ENCODE measurements at places on chromosomes 4 and X.

- no peak for DNase-seq
Measured at GRCh38 chr4:147530723-147531122, 49.8 kb downstream of the EDNRA start.

DNA sequence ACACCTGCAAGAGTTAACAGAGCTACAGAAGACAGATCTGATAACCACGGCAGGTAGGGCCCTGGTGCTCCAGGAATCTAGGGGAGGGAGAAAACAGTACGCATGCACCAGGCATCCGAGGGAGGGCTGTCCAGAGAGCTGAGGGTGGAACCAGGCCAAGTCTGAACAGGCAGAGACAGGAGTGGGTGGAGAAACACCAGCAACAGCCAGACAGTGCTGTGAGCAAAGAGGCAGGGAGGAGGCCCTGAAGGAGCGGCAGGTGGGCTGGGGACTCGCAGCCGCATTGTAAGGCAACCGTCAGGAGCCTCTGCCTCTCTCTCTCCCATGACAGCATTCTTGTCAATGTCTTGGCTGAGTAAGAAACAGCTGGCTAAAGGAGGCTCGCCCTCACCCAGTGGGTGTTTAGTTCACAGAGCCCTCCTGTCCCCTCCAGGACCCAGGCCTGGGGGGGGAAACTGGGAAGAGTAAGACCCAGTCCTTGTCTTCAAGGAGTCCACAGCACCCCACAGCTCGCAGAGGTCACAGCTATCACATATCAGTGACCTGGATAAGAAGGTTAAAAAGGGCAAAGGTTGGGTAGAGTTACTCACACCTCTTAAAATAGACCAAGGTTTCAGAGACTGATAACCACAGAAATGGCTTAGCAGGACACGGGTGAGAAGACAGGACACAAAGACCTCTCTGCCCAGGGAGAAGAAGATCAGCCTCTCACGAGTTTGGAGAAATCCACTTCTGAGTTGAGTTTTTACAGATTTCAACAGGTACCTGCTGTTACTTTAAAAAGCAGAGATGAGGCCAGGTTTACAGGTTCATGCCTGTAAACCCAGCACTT lies 10.5 kb downstream of the ACSL1 start:
- no peak for DNase-seq

DNA sequence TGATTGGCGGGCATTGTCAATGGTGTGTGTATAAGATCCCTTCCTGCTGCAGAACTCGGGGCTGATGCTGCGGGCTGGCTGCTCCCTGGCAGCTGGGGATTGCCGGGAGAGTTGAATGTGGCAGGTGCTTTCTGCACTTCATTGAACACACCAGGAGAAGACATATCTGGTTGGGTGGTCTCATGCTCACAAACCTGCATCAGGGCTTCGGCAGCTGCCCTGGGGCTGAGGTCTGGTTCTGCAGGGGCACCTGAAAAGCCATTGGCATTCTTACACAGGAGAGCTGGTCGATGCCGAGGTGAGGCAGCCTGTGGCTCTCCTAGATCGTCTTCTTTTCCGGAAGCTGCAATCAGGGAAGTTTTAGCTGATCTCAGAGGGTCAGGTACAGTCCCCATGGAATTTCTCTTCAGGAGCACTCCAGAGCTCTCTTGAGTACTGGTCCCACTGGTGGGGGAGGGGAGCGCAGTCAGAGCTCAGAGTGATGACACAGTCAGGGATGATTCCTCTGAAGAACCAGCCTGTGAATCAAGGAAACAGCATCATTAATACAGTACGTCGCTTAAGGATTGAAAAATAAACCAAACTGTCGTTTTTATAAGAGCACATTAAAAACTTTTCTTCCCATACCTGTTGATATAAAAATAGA lies 57.8 kb downstream of the GPRIN3 start:
- no peak for DNase-seq

DNA sequence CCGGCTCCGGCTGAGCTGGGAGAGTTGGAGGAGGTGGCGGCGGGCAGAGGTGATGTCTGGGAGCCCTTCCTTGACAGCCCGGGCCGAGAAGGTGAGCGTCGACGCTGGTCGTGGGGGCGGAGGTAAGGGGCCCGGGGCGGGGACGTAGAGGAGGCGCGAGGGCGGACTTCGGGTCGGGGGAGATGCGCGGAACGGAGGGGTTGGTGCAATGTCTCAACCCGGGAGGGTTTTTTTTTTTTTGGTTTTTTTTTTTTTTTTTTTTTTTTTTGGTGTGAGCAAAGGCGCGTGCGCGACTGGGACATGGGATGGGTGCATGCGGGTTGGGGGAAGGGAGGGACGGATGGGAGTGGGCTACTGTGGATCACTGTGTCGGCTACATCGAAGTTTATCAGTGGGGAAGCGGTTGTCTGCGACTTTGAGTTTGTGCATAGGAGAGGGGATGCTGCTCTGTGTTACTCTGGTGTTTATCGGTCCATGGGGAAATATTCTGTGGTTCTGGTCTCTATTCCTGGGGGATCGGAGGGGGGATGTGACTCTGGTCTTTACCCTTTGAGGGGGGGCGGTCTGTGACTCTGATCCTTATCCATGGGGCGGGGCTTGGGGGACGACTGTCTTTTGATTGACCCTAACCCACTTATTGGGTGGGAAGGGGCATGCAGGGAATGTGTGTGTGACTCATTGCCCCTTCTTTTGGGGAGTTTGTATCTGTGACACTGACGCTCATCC lies 537 bp downstream of the RBM10 start:
- no peak for DNase-seq

DNA sequence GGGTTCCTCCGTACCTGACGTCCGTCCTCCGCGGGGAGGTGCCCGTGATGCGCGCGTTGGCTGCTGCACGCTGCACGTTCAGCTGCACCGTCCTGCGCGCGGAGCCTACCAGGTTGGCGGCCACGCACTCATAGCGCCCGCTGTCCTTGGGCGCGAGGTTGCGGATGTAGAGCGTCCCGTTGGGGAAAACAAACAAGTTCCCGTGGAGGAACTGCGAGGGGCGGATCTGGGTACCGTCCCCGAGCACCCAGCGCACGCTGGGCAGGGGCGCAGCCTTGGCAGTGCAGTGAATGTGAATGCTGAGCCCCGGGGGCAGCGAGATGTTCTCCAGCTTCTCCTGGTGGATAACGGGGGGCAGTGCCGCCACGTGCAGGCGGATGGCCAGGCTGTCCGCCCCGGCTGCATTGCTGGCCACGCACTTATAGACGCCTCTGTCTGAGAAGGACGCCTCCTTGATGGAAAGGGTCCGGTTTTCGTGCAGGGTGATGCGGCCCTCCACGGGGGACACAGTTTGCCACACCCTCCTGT lies 29.2 kb downstream of the MXRA5 start:
- DNase-seq = no peak

DNA sequence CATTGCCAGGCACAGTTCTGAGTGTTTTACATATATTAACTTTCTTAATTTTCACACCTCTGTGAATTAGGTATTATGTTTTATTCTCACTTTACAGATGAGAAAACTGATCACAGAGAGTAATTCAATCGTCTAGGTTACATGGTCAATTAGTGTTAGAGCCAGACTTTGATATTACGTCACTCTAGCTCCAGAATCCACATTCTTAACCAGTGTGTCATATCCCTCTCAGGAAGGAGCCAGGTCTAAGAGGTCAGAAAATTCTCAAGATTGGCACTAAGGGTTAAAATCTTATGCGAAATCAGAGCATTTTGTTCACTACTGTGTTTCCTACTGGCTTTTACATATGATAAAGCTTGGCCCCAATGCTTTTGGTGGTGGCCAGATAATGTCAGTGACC lies 7.4 kb downstream of the DMP1 start:
- DNase-seq = no peak

DNA sequence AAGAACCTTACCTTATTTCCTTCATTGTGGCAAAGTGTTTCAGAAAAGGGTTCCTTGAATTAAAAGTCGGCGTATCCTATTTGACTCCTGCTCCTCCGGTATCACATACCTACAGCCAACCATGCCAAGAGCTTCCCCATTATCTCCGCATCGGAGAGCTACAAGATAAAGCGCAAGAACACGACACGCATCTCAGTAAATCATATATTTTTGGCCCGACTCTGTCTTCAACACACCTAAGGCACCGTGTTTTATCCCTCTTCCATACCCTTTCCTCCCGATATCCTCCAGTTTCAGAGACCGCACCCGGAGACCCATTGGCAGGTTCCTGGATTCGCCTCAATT lies 497 bp upstream of the THAP9 start:
- DNase-seq = no peak

DNA sequence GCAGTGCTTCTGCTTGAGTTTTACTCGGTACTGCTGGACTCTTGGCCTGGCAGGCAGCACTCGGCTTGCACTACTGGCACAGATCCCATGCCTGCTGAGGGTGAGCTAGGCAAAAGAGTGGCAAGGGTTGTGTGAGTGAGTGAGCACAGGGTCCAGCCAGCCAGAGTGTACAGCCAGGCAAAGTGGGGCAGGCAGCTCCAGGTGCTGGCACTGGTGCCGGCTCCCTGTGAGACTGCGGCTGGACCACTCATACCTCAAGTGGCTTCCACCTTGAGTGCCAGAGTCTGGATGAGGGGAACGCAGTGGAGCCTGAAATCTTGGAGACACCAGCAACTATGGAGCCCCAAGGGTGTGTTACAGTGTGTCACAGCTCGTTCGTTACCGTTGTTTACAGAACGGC lies 1451.9 kb upstream of the AGA start:
- no peak for DNase-seq

DNA sequence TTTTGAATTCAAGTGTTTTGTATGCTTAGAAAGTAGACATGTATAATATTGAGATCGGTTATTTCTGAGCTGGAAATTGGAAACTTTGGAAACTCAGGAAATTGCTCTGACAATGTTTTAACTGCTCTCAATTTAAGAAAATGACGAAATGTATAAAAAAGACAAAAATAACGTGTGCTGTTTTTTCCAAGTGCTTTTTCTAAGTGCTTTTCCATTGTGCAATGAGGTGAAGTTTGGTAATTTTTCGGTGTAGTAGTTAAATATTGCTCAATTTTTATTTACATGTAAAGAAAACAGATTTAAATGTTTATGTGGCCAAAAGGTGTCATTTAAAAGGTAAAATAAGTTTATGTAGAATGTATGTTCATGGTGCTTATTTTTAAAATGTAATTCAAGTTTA lies 39.4 kb upstream of the RHOH start:
- no peak for DNase-seq

DNA sequence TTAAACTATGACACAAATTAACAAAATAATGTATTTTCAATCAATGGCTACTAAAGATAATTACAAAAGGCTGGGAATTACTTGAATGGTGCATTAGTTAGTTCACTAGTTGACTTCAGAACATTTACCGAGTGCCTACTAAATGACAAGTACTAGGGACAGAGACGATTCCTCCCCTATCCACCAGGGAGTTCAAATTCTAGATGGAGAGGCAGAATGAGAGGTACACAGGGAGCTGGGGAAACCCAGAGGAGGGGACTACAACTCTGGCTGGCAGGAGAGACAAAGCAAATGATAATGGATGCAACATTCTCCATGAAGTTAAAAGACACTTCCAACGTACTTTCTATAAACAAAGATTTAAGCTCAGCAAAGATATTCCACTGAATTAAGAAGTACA lies 43.1 kb upstream of the MCF2 start:
- no peak for DNase-seq

All from NCI-H1930 (cell line).